ENCODE measurements at places on chromosomes 6 and 20.

GRCh38 chr20:19867074-19867473, 109.0 kb downstream of the RIN2 start:
- DNase-seq, result no peak

DNA sequence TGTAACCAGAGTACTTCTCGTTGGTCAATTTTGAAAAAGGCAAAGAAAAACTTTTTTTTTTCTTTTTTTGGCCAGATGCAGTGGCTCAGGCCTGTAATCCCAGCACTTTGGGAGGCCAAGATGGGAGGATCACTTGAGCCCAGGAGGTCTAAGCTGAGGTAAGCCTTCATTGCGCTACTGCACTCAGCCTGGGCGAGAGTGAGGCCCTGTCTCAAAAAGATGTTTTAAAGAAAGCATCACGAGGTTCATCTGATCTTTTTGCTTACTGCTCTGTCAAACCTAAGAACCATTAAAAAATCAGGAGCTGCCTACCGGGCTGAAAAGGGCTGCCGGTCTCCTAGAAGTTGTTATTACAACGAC, 607 bp downstream of the LYRM2 start:
- no peak for DNase-seq

- DNase-seq, result no peak
Observed at GRCh38 chr20:53488775-53489272, 104.8 kb downstream of the ZNF217 start.

DNA sequence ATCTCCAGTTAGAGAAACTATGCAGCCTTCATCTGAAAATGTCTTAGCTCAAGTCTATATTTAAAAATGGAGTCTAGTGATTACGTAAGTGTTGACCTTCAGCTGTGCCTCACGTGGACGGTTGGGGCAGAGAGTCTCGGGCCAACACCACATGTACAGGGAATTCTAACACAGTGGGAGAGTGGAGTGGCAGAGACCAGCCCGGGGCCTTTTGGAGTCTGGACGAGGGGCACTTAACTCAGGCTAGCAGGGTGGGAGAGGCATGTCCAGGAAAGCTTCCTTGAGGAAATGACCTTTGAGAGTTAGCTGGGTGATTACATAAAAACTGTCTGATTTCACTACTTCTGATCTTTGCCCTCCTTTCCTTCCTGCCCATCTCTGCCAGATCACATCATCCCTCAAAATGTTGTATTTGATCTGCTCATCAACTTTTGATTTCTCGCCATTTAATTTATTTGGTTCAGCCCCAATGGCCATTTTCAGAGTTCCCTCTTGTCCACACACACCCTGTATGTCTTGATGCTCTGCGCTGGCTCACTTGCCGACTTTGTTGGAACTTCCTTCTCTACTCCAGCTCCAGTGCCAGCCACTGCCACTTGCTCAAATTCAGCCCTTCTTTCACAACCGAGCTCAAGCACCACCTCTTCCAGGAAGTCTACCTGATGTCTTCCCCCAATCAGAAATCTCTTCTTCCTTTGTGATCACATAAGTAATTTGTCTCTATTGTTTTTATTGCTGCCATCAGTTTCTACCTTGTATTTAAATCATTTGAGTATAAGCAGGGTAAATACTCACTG, 2.6 kb downstream of the ARMC2 start:
- no peak for DNase-seq

DNA sequence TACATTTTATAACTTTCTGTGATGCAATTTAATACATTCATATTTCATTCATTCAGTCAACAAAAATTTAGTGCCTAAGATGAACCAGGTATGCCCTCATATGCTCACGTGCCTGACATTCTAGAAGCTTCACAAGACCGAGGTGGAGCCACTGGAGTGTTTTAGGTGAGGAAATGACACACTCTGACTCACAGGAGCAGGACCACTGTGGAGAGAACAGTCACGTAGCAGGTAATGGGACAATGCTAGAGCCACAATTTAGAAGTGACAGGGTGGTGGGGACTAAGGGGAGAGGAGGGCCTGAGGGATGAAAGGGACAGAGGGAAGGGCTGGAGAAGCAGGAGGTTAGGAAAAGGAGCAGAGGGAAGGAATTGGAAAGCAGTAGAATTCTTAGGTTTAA, 17.6 kb upstream of the HLA-A start:
- DNase-seq, result no peak

Measured in stimulated activated CD4-positive, alpha-beta T cell treated with anti-CD3 and anti-CD28 coated beads, Interleukin-2, amount 100 ng/mL, for 48 hours (primary cell).